ENCODE measurements at places on chromosomes 2 and 18.

DNA sequence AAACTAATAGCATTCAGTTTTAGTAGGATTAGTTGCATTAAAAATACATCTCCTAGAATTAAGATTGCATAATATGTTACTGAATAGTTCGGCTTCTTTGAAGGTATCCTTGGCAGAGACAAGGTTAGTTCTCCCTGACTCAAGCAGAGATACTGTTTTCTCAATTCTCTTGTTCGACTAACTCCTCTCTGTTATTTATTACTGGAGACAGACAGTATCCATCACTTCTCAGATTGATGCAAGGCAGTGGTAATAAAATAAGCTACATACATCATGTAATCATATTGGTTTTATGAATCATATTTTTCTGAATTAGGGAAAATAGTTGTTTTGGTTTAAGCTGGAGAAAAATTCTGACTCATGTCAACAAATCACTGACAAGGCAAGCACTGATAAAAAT, 134.8 kb downstream of the SLC8A1 start:
- no peak for DNase-seq

DNA sequence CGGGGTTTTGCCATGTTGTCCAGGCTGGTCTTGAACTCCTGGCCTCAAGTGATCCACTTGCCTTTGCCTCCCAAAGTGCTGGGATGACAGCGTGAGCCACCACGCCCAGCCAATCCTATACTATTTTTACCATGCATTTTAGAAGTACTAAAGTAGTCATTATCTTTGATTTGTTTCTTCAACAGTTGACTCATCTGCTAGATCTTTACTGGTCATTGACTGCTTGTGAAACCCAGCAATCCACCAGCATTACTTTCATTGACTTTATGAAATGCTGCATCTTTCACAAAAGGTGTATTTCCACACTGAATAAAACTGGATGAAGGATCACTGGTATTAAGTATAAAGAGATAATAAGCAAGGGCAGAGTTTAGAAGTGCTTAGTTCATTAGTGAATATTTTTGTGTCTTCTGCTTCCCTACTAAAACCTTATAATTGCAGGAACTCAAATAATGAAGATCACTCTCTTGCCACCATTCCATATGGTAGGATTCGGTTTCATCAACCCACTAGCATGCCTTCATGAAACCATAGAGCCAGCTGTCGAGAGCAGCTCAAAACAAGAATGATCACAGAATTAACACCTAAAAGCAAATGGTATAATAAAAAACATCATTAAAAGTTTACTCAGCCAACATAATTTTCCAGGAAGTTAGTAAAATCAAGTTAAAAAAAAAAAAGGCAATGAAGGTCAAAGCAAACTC, 33.1 kb downstream of the IRS1 start:
- no peak for DNase-seq

DNA sequence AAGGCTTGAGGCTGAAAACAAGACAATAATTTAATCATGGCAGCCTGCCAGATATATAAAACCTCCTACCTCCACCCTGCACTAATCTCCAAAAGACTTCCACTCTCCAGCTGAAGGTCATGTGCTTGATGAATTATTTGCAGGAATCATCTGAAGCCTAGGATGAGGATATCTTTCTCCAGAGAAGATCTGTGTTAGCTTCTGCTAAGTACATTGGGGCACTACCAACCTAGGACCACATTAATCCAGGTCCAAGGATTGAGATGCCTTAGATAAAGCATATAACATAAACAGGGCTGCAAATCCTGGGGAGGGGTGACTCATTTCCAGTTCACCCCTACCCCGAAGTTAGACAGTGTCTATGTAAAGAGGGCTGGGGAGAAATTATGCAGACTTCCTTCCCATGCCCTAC, 80.5 kb upstream of the FRZB start:
- DNase-seq = no peak

- DNase-seq = no peak
Observed at GRCh38 chr2:211823886-211824479, 714.6 kb downstream of the ERBB4 start.

DNA sequence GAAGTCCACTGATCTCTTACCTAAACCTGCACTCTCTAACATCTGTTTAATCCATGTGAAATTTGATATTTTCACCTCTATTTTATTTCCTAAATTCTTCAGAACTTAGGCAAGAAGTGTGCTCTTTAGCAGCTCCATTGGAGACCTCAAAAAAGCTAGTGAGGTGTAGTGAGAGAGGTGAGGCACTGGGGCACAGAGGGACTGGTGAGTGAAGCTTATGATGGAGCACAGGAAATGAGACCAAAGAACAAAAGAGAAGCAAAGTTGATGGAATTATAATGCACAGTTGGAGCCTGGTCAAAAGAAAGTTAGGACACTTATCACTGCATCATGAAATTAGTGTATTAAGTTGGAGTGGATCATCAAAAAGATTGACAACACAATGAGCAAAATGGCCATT, 1050.7 kb upstream of the NRXN1 start:
- no peak for DNase-seq

GRCh38 chr2:107687073-107687472, 139.6 kb upstream of the RGPD4 start:
- no peak for DNase-seq

GRCh38 chr2:67524213-67524612, 127.1 kb downstream of the ETAA1 start:
- no peak for DNase-seq

DNA sequence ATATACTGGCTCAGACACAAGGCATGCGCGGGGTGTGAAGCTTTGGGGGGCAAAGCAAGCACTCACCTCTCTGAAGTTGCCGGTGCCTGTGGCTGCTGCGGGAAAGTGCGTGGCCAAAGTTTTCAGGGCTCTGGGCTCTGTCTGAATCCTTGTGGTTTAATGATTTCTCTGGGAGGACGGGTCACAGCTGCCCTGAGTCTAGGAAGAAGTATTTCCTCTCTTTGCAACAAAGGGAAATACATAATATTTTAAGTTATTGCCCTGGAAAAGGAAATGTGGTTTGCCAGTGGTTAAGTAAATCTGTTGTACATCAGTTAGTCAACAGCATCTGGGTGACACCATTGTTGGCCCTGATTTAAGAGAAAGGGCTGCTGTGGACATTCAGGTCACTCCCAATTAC, 56.7 kb upstream of the ZDBF2 start:
- DNase-seq = no peak

DNA sequence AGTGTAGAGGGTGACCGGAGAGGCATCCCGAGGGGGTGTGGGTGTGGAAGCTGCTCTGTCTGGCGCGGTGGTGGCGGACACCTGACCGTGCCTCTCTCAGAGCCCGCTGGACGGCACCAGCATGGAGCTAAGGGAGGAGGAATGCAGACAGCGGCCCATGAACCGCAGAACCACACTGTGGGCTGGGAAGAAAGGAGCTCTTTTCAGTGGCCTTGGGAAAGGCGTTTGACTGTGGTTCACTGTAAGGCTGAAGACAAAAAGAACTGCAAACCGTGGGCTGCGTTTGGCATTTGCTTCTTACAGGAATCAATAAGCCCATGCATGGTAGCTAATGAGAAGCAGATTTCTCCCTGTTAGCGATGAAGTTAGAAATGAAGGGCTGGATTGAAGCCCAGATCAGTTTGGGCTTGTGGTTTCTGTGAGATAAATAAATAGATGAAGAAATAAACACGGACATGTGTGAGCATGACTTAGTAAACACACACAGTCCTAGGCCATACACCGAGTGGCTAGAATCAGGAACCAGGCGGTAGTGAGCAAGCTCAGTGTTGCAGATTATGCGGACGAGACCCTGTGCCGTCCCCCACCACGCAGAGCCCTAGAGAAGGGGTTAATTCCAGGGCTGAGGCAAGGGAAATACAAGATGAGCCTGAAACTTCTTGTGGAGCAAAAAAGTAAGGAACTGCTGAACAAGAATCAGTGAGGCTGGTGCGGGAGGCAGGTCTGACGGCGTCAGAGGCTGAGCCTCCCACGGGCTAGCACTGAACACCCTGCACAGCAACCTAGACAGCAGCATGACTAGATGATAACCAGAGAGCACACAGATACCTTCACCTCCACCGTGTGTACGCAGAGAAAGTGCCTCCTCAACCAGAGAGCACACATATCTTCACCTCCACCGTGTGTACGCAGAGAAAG, 29.3 kb upstream of the NFATC1 start:
- no peak for DNase-seq

GRCh38 chr2:18900691-18901141, 311.3 kb upstream of the NT5C1B start:
- no peak for DNase-seq

- no peak for DNase-seq
Observed at GRCh38 chr2:233838726-233839446, 15.4 kb downstream of the HJURP start.

GRCh38 chr2:168138374-168138773, 109.0 kb downstream of the STK39 start:
- DNase-seq = no peak

DNA sequence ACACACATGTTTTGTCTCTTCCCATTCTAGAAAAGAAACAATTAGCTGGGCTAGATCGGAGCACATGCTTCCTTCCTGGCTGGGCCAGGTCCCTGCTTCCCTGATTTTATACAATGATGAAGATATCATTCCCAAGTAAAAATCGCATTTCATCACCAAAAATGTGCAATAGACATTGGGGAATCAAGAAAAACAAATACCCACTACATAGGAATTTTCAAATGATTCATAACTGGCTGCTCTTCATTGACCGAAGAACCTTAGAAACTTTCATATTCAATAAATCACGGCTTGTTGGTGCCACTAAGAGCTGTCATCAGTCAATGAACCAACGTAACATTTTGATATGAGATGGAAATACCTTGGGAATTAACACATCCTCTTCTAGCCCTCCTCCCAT, 373.6 kb upstream of the TRIB2 start:
- no peak for DNase-seq

GRCh38 chr2:121873864-121874263, 118.4 kb downstream of the TSN start:
- DNase-seq = no peak

GRCh38 chr18:46247942-46248341, 143.8 kb downstream of the HAUS1 start:
- no peak for DNase-seq

GRCh38 chr2:9554921-9555296, 721 bp downstream of the ADAM17 start:
- no peak for DNase-seq

DNA sequence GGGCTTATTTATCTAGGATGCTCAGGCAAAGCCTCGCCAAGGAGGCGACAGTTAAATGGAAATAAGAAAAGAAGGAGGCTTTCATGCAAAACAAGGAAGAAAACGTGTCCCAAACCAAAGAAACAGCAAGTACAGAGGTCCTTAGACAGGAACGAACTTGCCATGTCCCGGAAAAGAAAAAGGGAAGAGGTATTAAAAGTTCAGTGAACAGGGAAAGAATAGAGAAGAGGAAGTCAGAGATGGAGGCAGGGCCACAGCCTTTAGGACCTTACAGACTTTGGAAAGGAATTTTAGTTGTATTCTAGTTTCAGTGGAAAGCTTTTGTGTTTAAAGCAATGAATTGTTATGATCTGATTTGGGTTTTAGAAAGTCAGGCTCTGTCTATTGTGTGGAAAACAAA, 22.1 kb downstream of the IKZF2 start:
- DNase-seq = no peak

DNA sequence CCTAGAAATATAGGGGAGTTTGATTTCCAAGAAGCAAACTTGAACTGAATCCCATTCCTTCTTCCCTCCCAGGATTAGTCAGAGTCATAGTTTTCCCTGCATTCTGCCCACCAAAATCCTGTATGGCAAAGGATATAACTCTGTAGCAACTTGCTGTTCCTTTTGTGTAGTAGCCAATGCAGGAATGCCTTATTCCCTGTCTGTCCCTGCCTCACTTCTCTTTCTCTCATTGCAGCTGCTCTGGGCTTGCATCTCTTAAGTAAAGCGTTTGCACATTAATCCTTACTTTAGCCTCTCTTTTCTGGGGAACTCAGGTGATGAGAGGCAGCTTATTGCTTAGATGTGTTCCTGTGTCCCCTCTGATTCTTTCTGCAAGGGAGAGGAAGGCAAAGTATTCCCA, 333.1 kb upstream of the VWC2L start:
- no peak for DNase-seq

- DNase-seq = no peak
Observed at GRCh38 chr18:6639305-6639704, 90.2 kb upstream of the ARHGAP28 start.

DNA sequence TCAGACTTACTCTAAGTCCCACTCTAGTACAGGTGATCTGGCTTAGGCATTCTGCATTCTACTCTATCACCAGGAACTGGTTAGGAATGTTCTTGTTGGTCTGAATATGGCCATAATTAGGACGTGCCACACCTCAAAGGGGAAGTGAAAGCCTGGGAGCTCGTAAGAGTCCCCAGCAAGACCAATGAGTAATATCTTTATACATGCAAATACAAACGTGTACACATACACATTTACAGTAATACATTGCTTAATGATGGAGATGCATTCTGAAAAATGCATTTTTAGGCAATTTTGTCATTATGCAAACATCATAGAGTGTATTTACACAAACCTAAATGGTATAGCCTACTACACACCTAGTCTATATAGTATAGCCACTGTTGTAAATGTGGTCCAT, 19.5 kb upstream of the ERCC3 start:
- no peak for DNase-seq

DNA sequence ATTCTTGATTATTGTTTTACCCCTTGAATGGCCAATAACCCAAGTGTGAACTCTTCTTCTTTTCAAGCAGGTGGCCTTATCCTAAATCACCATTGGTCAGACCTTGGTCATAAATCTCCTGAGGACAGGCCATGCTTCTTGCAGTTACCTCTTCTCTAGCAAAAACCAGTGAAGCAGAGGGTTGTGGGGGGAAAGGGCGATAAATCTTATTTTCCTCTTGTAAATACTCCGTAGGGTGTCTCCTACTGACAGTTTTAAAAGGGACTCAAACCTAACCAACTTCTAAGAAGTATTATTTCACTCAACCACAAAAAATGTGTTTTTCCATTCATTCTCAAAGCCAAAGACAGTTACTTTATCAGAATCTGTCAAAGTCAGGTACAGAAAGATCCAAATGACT, 168.1 kb upstream of the RMP24 start:
- DNase-seq = no peak

- DNase-seq = no peak
Observed at GRCh38 chr18:58552057-58552461, 76.8 kb downstream of the ALPK2 start.
